ENCODE measurements at places on chromosomes 11 and 22.

DNA sequence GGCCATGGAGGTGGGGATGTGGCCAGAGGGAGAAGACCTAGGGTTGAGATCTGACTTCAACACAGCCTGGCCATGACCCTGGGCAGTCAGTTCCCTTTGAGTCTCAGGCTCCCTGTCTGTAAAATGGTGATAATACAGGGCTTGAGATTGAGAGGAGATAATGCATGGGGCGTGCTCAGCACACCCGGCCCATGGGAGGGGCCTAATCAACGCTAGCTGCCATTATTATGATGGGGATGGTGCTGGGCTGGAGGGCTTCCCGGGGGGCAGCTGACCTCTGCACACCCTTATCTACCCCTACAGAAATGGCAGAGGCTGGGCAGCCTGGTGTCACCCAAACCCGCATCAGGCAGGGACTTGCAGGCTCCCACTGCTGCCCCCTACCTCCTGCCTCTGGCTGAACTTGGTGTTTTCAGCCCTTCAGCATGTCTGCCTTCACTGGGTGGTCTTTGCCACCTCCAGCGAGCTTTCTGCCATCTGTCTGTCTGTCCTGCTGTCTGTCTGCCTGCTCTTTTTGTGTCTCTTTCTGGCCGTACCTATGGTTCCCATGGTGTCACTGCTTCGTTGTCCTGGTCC, 84.5 kb downstream of the CACNA1I start:
- DNase-seq: no peak

DNA sequence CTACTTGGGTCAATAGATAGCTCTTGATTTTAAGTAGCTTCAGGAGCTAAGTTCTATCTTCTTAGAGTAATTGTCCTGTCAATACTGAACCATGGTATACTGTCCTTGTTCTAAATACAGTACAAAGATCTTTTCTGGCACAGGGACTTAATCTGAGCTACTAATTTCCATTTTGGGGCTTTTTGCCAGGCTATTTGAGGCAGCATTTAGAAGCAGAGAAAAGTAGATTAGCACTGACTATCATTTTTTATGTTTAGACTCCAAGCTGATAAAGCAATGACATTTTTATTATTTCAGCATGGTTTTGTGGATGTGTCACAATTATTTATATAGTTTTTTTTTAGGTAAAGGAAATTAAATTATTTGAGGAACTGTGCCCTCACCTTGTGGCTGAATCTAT, 163.2 kb downstream of the FAT3 start:
- DNase-seq: no peak

DNA sequence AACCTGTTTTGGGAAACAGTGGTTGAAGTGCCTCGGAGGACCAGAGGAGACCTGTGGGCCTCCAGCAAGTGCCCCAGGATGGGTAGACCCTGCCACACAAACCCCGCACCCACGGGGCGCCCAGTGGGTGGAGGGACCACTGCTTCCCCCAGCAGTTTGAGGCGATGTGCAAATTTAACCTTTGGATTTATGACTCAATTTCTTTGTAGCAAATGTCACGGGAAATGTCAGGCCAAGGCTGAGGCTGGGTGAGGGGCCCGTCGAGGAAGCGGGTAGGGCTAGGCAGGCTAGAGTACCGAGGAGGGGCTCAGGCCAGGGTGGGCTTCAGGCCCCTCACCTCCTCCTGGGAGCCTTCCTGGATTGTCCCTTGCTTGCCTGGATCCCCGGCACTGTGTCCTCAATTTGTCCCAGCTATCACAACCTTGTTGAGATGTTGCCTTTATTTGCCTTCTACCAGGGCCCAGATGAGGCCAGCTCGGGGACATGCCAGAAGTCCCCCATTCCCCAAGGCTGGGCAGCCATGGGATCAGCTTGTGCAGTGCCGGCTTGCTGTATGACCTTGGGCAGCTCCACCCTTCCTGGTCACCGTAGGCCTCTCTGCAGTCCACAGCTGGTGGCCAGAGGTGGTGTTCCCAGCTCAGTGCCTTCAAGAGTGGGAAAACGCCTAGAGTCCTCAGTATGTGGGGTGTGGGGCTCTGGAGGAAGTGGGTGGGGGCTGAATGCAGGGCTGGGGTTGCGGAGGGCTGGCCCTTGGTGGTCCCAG, 39.5 kb upstream of the PRODH start:
- no peak for DNase-seq

GRCh38 chr22:19098157-19098556, 24.1 kb downstream of the DGCR2 start:
- DNase-seq: no peak

- no peak for DNase-seq
Observed at GRCh38 chr22:22371031-22371541, 126.5 kb downstream of the VPREB1 start.
